ENCODE measurements at places on chromosomes 3 and 15.

DNA sequence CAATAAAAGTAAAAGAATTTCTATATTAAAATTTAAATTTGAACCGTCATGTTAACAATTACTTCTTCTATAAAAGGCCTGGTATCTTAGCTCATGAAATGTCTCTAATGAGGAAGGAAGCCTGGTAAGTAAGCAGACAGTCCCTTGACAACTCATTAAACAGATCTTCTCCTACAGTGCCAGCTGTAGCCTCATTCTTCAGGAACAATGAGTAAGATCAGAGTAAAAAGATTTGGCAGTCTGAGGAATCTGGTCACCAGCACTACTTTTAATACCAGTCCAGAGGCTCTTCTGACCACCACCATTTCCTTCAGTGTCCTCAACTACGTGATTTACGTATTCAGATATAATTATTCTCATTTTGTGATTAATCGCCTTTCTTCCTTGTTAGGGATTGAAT, 955.0 kb upstream of the ALCAM start:
- no peak for DNase-seq

DNA sequence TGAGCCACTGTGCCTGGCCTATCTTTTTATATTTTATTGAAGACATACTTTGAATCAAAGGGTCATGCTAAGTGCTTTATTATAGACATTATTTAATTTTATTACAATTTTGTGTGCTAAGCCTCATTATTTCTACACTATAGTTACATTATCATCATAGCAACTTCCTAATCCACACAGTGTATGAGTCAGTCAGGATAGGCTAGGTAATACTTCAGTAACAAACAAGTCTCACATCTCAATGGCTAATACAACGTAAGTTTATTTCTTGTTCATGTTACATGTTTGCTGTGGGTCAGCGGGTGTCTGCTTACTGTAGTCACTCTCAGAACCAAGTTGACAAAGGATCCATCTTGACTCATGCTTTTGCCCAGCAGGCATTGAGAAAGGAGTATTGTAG, 292.6 kb upstream of the TGFBR2 start:
- DNase-seq: no peak

GRCh38 chr3:53038679-53039375, 7.0 kb downstream of the SFMBT1 start:
- DNase-seq: no peak

DNA sequence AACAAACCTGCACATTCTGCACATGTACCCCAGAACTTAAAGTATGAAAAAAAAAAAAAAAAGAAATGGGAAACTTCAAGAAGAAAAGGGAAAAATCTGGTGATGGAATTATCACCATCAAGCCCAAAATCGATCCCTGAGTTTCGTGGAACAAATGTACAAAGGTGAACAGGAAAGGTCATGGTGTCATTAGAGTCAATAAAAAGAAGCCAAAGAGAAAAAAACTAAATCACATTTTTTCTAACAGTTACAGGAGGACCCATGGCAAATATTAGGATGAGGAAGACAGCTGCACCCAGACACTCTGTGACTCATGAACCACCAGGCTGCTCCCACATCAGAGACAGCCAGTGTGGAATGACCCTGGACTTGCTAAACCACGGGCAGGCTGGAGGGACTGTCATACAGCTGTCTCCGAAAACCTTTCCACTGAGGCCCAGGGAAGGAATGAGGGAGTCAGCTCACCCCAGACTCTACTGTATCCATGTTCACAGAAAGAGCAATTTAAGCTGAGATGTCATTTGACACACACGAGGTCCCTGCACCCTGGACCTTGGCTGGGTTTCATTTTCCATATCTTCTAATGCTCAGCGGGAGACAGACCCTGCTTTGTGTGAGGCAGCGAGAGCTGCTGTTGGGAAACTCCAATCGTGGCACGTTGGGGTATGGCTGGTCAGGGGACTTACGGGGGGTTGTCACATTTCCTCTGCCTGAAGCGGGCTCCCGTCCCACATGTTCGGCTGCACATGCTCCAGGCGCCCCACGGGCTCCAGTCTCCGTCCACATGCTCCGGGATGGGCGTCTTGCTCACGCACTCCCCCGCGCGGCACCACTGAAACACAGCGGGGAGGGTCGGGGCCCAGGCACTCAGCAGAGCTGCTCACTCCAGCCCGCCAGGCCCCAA, 210.2 kb downstream of the ADAMTS17 start:
- no peak for DNase-seq

DNA sequence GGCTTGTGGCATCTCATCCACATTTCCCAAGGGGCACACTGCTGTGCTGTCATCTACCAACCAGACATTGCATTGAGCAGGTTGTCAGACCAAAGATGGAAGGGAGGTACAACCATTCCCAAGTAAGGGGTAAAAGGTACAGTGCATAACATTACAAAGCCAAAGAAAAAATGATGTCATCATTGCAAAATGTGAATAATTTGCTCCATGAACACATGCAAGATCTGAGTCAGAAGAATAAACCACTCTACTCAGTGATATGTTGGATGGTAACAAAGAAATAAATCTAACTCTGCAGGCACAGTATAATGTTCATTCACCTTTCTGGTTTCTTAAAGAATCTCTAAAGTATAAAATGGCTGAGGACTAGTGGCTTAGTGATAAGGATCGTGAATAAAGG, 202.7 kb downstream of the MAGI1 start:
- DNase-seq: no peak

DNA sequence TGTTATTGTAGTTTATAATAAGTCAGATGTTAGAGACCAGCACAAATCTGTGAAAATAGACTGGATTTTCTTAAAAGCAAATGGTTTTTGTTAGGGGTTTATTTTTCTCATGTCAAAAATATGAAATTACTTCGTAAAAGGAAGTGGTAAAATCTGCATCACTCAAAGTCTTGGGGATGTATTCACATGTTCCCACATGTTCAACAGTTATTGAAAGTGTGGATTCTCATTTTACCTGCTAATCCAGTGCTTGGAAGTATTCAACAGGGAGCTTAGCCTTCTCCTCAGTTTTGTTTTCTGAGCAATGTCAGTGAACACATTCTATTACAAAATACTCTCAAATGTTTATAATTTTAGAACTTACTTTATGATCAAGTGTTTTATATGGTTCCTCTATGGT, 352.0 kb downstream of the SOX2 start:
- DNase-seq: no peak

GRCh38 chr3:175270198-175270837, 411.2 kb downstream of the NAALADL2 start:
- no peak for DNase-seq

DNA sequence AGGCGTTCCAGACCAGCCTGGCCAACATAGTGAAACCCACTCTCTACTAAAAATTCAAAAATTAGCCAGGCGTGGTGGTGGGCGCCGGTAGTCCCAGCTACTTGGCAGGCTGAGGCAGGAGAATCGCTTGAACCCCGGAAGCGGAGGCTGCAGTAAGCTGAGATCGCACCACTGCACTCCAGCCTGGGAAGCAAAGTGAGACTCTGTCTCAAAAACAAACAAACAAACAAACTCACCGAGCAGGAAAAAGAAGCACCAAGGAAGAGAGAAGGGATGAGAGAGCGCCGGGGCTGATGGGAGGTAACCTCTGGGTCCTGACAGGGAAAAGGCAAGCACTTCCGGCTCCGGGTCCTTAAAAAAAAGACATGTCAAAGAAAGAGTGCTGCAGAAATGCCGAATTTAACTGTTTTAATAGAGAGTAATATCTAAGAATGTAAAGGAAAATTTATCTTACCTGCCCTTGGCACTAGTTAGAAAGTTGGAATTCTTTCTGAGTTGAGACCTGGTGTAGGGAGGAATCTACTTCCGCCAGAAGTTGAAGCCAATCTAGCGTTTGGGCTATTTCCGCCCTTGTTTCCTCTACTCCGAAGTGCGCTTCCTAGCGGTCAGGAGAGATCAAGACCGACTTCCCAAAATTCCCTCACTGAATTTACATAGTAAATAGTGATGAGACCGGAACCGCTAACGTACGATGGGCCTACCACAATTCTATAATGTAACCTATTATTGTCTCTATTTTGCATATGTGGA, 29.1 kb downstream of the EFCAB12 start:
- peak; percentile 45 for DNase-seq

DNA sequence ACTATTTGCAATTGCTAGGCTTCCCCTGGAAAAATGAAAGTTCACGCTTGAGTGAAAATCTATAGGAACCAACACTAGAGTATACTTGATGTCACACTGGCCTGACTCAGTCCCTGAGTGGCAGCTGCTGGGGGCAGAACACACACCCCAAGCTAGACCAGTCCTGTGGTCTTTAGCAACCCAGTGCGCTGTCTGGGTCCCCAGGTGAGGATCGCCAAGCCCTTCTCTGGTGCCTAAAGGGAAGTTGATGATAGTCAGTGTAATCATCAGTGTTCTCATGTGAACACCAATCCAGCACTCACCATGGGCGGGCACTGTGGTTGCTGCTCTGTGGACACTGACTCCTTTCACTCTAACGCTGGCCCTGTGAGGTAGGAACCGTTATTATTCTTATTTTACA, 11.2 kb downstream of the ALDH1A3 start:
- DNase-seq: no peak

GRCh38 chr3:170046269-170047132, 8.7 kb downstream of the GPR160 start:
- DNase-seq: no peak

DNA sequence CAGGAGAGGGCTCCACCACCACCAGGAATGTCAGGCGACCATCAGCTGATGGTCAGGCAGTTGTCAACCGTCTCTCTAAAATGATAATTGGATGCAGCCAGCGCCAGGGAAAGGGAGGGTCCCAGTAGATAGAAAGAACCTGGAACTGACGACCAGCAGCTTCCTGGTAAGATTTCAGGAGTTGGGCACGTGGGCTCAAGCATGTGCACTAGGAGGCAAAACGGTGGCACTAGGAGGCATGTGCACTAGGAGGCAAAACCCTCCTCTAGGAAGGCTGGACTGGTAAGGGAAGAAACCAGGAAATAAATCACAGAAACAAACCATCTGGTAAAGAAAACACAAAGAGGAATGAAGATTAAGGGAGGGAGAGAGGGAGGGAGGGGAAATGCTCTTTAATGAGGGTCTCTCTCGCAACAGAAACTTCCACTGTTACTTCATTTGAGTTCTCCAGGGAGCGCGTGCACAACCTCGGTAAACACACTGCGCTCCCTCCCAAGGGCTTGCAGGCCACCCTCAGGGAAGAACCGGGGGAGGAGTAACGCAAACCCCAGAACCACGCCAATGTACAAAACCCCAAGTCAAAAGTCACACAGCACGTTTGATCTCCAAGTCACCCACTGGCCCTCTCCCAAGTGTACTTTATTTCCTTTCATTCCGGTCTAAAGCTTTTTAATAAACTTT, 116.7 kb downstream of the XXYLT1 start:
- DNase-seq: no peak

- no peak for DNase-seq
Measured at GRCh38 chr15:29712149-29712885, 110.0 kb downstream of the TJP1 start.

Data from activated CD8-positive, alpha-beta memory T cell treated with anti-CD3 and anti-CD28 coated beads for 1 hour (primary cell).